ENCODE measurements at places on chromosomes 3 and 15.

- no peak for DNase-seq
These were observed 52.4 kb downstream of the IL1RAP start for GRCh38 chr3:190566043-190566933.

GRCh38 chr3:189754356-189754755, 123.2 kb downstream of the TP63 start:
- DNase-seq, result no peak

GRCh38 chr3:129365296-129366136, 62.9 kb downstream of the EFCAB12 start:
- no peak for DNase-seq

DNA sequence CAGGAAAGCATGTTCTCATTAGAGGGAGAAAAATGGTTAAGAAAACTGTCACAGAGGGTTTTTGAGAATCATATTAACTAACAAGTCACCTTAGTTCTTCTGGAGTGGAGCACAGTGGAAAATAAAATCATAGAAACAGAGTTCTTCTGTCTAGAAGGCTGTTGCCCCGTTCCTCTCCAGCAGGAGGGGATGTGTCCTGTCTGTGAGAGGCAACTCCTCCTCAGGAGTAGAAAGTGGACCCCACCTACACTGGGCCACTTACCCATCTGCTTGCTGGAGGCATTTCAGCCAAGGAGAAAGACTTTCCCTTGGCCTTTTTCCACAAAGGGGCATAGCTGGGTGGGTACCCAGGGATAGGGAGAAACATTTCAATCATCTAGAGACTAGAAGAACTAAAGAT, 106.6 kb downstream of the SSR3 start:
- DNase-seq, result no peak

- DNase-seq, result no peak
These were observed 309.7 kb upstream of the TPRG1 start for GRCh38 chr3:188861842-188862744.

- DNase-seq, result no peak
These were observed 75.4 kb downstream of the XXYLT1 start for GRCh38 chr3:195195321-195196209.

DNA sequence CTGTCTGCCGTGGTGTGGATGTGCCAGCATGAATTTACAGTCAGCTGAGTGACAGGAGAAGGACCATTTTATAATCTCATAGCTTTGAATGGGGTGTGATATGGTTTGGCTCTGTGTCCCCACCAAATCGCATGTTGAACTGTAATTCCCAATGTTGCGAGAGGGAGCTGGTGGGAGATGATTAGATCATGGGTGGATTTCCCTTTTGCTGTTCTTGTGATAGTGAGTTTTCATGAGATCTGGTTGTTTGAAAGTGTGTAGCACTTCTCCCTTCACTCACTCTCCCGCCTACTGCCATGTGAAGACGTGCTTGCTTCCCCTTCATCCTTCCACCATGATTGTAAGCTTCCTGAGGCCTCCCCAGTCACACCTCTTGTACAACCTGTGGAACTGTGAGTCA, 111.9 kb upstream of the CHD2 start:
- no peak for DNase-seq

DNA sequence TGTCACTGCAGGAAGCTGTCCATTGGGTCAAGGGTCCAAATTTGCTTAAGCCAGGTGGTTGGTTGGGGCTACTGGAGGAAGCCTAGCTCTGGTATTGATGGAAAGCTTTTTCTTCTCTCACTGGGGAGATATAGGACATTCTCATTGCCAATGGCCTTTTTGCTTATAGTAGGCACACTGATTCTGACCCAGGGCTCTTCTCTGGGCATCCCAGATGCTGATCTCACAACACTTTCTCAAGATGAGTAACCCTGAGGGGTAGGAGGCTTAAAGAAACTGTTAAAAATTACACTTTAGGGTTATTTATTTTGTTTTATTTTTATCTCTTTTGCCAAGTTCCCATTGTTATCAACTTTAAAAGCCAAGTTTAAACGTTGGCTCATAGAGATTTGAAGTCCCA, 337.8 kb downstream of the LRRC3B start:
- no peak for DNase-seq

DNA sequence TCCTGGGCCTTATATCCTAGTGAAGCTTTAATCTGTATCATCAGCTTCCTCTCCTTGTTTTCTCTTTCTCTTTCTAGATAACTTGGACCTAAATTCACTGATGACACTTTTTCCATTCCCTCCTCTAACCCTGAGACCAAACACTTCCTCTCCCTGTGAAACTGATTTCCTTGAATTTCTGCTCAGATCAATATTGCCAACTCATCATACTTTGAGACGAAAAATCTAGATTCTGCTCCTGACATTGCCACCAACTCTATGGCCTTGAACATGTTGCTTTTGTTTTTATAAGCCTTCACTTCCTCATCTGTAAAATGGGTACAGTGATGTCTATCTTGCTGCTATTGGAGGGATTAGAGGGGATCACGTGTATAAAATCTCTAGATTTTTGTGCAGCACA, 42.7 kb upstream of the RASGRF1 start:
- no peak for DNase-seq

DNA sequence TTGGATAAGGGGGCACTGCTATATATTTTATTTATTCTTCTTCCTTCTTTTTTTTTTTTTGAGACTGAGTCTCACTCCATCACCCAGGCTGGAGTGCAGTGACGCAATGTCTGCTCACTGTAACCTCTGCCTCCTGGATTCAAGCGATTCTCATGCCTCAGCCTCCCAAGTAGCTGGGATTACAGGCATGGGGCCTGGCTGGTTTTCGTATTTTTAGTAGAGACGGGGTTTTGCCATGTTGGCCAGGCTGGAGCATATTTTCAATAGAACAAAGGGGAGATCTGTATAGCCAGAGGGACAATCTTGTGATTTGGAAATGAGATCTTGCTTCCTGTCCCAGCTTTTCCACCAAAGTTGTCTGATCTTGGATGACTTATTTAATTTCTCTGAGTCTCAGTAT, 133.1 kb upstream of the ABHD17C start:
- DNase-seq, result no peak

GRCh38 chr3:134437211-134437752, 48.5 kb downstream of the ANAPC13 start:
- DNase-seq, result no peak

DNA sequence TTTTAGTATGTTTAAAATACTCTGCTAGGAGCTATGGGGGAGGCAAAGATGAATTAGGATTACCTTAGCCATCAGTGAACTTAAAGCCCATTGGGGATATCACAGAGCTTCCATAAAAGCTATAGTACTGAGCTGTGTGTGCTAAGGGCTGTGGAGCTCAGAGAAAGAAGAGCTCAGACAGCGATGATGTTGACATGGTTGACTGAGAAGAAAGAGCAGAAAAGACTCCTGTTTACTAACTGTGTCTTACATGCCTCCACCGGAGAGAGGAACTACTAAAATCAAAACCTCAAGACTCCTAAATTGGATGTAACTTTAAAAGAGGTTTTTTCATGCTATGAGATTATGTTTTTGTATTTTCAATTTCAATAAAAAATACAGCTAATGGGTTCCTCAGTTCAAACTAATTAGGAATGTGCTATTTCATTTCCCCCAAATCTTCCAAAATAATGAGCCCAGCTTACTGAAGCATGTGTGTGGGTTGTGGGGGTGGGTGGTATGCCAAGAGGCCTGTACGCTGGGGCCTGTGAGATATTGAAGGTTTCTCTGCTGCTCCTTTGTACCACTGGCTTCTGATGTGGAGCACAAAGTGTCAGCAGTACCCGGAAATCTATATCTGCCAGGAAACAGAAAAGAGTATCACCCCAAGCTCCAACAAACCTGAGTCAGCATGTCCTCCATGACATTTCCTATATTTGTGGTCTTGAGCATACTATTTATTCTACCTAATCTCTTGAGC, 22.7 kb downstream of the DGKG start:
- no peak for DNase-seq

- no peak for DNase-seq
These were observed 136.5 kb upstream of the TBL1XR1 start for GRCh38 chr3:177333533-177334520.

- no peak for DNase-seq
These were observed 49.1 kb upstream of the TPRG1 start for GRCh38 chr3:189122526-189123205.

GRCh38 chr15:83835479-83835878, 181.6 kb downstream of the ADAMTSL3 start:
- no peak for DNase-seq

GRCh38 chr3:45864760-45865519, 21.4 kb upstream of the CCR9 start:
- no peak for DNase-seq

GRCh38 chr3:29202378-29202777, 78.5 kb upstream of the RBMS3 start:
- no peak for DNase-seq

- DNase-seq, result no peak
These were observed 72.2 kb downstream of the ATP8B4 start for GRCh38 chr15:50046867-50047266.

DNA sequence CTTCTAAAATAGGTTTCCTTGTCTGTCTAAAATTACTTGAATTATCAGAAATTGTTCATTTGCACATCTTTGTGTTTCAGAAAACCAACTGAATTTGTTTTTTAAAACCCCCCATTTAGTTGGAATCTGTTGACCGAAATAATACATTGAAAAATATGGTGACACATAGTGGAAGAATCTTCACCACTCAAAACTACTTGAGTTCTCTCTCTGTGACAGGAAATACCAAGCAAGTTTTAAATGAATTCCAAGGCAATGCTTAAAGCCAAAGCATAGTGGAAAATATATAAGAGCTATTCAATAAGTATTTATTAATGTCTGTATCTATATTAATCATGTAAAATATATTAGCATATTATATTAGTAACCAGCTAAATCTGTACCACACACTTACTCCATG, 224.9 kb upstream of the COL8A1 start:
- DNase-seq, result no peak

DNA sequence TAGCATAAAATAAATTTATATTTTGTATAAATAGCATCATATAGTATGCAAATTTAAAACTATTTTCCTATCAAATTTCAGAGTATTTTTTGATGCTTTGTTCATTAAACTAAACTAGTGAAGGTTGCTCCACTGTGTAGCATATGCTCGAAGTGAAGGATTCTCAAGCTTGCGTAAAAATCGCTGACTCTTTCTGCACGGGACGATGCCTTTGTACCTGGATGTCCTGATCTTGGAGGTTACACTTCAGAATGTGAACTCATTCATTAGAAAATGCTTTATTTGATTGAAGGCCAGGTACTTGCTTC, 305.0 kb downstream of the WDR72 start:
- DNase-seq, result no peak

GRCh38 chr15:77527831-77528231, 104.9 kb downstream of the LINGO1 start:
- DNase-seq, result no peak

- DNase-seq, result no peak
These were observed 11.0 kb downstream of the UBE3A start for GRCh38 chr15:25427861-25428260.
